ENCODE measurements at places on chromosomes 5 and 9.

DNA sequence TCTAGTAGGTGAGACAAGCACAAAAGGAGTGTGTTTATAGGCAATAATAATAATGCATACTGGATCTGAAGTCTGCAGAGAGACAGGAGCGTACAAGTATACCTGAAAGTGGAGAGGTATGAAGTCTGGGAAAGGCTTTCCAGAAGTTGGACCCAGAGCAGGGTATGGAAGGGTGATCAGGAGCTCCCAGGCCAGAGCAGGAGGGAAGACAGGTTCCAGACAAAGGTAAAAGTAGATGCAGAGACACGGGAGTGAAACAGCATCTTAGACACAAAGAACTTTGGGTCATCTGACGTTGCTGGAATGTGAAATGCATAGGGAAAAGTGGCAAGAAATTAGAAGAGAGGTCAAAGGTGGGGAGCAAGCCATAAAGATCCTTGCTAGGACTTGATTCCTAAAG is 175.1 kb downstream of the PAM start:
- H3K36me3 ChIP-seq, result no peaks in the 10 kb centered on the region
- no peak overlapping the region for H3K4me3 ChIP-seq
- no peaks in the 10 kb centered on the region for H3K27me3 ChIP-seq
- no peak overlapping the region for H3K27ac ChIP-seq

DNA sequence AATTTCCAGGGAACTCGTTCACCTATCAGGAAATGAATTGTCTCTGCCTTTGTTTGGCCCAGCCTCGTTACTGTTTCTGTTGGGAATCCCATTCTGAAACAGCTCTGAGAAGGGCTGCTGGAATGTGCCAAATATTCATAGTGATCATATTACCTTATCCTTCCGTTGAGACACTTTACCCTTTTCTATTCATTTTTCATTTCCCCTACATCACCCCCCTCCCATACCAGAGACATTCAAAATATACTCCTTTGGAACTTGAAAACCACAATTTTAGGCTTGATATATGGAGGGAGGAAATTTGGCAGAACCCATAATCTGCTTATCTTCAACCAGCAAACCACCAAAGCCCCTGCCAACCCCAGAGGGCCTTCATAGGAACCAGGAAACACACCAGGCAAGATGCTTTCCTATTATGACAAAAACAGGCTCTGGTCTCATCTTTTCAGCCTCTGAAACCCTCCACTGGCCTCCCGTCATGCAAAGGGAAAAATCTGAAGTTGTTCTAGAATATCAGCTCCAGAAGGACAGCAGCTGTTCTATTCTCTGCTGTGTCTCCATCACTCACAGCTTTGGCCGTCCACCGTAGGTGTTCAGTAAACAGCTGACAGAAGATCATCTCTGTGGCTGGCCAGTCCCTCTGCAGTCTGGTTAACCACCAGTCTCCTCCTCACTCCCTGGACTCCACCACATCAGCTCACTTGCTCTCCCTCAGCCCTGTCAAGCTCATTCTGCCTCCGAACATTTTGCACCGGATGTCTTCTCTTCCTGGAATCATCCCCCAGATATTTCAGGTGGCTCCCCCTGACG is 217.2 kb upstream of the WWC1 start:
- H3K36me3 ChIP-seq, result no peaks in the 10 kb centered on the region
- H3K4me3 ChIP-seq, result no peak overlapping the region
- H3K4me1 ChIP-seq, result no peaks in the 10 kb centered on the region

DNA sequence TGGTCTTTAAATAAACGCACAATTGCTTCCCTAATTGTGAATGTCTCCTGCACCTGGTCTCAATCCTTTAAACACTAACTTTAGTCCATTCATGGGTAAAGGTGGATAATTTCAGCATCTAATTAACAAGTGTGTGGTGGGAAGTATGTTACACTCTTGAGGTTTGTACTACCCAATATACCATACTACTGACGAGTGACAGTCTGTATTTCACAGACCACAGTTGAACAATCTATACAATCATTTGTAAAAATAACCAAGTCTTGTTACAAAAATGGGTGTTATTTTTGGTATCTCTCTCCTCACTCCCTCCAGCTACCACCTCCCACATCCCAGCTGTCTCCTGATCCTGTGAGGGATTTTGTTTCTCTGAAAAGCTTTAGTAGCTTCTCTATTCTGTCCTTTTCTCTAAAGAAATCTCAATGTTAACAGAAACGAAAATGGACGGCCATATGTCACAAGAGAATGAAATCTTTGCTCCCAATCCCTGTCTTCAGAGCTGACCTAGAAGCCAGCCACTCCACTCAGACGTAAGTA is 62.3 kb upstream of the ZNF366 start:
- no peaks in the 10 kb centered on the region for H3K4me1 ChIP-seq
- DNase-seq, result no peak
- no peak overlapping the region for H3K27ac ChIP-seq
- no peak overlapping the region for H3K4me3 ChIP-seq
- no peaks in the 10 kb centered on the region for H3K36me3 ChIP-seq

DNA sequence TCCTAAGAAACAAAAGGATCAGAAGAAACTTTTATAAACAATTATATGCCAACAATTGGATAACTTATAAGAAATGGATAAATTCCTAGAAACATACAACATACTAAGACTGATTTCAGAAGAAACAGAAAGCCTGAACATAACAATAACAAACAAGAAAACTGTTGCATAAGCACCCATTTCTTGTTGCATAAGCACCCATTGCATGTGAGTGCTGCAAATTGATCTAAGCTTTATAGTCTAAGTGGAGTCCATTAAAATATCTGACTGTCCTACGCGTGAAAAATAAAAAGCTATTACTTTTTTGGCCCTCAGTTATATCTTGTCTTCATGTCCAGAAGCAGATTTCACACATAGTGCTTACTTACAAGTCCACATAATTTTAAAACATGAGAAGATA is 19.3 kb downstream of the TYRP1 start:
- DNase-seq, result no peak
- no peak overlapping the region for H3K4me3 ChIP-seq
- H3K36me3 ChIP-seq, result no peaks in the 10 kb centered on the region
- no peaks in the 10 kb centered on the region for H3K27me3 ChIP-seq
- peaks cover 19% of the 10 kb centered on the region for H3K4me1 ChIP-seq
- no peak overlapping the region for H3K27ac ChIP-seq

DNA sequence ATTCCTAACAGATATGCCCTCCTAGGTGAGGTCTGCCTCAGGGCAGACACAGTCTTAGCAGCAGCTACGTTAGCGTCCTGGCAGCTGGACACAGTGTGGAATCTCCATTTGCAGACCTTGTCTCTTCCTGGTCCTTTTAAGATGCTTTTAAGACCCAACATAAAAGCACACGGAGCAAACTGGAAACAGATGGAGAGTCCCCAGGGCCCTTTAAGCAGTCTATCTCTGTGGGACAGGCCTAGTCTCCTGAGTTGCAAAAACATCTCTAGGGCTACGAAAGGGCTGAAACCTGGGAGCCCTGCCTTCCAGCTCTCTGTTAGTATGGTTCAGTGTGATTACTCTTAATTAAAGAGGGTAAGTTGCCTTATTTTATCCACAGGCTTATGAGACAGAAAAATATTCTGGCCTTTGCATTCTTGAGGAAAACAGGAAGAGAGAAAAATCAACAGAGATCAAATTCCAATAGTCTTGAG is 66.0 kb upstream of the GNA14 start:
- DNase-seq, result no peak
- peaks cover 9% of the 10 kb centered on the region for H3K4me1 ChIP-seq
- H3K4me3 ChIP-seq, result no peak overlapping the region

DNA sequence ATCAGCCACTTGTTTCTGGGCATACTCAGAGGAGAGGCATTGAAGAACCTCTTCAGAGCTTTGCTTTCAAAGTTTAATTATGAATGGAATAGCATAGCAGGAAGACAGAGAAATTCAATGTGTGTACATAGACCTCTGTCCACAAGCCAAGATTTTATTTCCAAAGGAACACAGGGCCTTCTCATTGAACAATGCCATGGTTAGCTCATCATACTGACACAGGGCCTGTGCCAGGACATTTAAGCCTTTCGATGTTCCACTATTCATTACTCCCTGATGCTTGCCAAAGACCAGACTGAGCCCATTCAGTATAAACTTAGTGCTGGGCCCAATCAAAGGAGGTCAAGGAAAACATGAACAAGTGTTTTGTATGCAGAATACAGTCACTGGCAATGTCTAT is 280.8 kb downstream of the FBXL17 start:
- H3K27ac ChIP-seq, result no peak overlapping the region
- no peaks in the 10 kb centered on the region for H3K4me1 ChIP-seq
- no peaks in the 10 kb centered on the region for H3K36me3 ChIP-seq
- no peak overlapping the region for H3K4me3 ChIP-seq

DNA sequence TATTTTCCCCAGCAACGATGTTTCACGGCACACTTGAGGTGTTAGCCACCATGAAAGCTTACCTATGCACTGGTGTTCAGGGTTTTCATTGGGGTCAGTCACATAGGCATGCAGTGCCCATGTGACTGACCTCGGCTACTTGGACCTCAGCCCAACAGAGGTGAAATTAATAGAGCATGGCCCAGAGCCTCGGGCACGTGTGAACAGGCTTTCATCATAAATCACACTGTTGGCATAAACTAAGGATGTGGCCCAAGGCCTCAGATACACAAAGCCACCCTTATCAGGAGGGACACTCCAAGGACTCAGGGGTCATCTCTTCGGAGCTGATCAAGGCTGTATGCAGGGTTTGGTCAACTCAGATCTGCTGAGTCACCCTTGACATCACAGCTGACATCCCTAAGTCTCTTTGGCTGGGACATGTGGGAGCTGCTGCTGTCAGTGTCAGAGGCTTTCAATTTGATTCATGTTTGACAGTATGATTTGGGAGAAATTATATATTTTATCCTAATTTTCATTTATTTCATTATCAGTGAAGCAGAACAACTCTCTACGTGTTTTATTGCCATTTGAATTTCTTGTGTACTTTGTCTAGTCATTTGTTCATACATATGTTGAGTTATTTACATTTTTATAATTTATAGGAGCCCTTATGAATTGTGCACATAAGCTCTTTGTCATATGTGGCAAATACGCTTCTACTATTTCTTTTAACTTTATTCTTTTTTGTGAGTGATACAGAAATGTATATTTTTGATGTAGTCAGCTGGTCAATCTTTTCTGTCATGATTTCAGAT is 59.7 kb upstream of the ANKRD33B start:
- no peak overlapping the region for H3K4me3 ChIP-seq
- no peaks in the 10 kb centered on the region for H3K27me3 ChIP-seq
- no peaks in the 10 kb centered on the region for H3K4me1 ChIP-seq

DNA sequence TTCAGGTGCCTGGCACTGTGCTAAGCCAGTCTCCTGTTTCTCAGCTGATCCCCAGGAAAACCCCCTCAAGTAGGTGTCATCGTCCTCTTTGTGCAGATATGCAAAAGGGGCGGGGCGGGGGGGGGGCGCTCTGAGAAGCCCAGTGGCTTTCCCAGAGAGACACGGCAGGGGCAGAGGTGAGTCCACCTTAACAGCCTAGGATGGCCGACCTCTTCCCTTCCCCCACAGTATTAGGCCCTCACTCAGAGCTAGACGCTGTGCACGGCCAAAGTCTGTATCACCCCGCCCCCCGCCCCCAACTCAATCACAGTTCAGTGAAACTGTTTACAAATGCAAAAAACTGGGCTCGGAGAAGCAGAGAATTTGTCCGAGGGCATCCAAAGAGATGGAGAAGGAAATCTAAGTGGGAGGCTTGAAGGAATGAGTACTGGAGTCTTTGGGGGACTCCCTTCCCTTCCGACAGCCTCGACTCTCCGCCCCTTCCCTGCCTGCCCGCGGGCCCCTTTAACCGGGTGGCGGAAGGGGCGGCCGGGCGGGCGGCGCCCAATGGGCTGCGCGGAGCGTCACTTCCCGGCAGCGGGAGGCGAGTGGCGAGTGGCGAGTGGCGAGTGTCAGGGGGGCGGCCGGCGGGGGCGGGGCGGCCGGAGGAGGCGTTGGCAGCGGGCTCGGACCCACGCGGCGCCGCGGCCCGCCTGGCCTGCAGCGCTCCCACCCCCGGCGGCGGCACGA is at the start of gene ERGIC1:
TSS of gene ERGIC1 (plus strand) at position 566 of the 729 bp plus-strand sequence. CDS start at position 729, 163 bp downstream.
- H3K27me3 ChIP-seq, result no peaks in the 10 kb centered on the region
- peak within 1 kb of the TSS; percentile 66 for H3K27ac ChIP-seq
- peaks cover 31% of the 10 kb centered on the region for H3K36me3 ChIP-seq
- DNase-seq, result peak; percentile 87
- H3K4me3 ChIP-seq, result peak within 1 kb of the TSS; percentile 79

- no peaks in the 10 kb centered on the region for H3K36me3 ChIP-seq
- H3K4me3 ChIP-seq, result no peak overlapping the region
- H3K4me1 ChIP-seq, result no peaks in the 10 kb centered on the region
- peaks cover 5% of the 10 kb centered on the region for H3K27me3 ChIP-seq
These were observed 133.1 kb downstream of the ADAMTS12 start for GRCh38 chr5:33758737-33759136.

- H3K4me1 ChIP-seq, result peaks cover 22% of the 10 kb centered on the region
- H3K4me3 ChIP-seq, result peak overlapping the region; percentile 5
- no peaks in the 10 kb centered on the region for H3K27me3 ChIP-seq
- peak; percentile 35 for DNase-seq
These were observed 46.8 kb downstream of the NIPSNAP3B start for GRCh38 chr9:104810421-104811339.

DNA sequence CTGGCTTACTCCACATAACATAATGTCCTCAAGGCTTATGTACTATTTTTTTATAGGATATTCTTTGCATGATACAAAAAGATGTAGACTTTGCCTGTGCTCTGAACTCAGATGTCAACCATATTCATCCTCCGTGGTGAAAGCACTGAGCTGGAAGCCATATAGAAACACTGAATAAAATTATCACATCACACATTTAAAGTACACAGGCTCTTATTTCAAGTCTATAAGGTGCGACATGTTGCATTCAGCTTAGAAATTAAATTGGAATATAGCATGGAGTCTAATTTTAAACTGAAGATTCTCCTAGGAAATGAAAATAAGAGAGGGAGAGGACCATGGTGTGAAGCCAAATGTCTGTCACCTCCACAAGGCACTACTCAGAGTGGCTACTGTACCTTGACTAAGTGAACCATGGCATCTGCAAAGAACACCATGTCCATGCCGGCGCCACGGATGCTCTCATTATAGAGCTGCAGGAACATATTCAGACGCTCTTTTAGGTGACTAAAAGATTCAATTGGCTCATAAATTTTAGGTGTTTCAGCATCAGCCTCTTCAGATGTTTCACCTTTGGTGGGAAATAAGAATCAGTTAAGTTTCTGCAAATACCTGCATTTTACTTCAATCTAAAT is 158.6 kb downstream of the DNAH5 start:
- no peak for DNase-seq
- no peaks in the 10 kb centered on the region for H3K27me3 ChIP-seq
- H3K27ac ChIP-seq, result no peak overlapping the region
- H3K4me3 ChIP-seq, result no peak overlapping the region
- H3K36me3 ChIP-seq, result no peaks in the 10 kb centered on the region

- DNase-seq, result no peak
- H3K4me3 ChIP-seq, result no peak overlapping the region
- H3K36me3 ChIP-seq, result no peaks in the 10 kb centered on the region
- no peak overlapping the region for H3K27ac ChIP-seq
These were observed 524.5 kb downstream of the TMEM38B start for GRCh38 chr9:106218854-106219253.

Measured in Calu3 (cell line).